Activated CD4-positive, alpha-beta T cell treated with anti-CD3 and anti-CD28 coated beads, Interleukin-2, amount 10 ng/mL, durations not matched to agents 7 days and 5 days (primary cell): ENCODE measurements at places on chromosomes 16 and 17. TPM values are rescaled to one million over a fixed set of nuclear protein-coding genes. Genes with fewer than 3 reads are reported as not detected.

- H3K27me3 ChIP-seq, result no peaks in the 10 kb centered on the region
- no peak overlapping the region for H3K4me3 ChIP-seq
- no peak overlapping the region for H3K27ac ChIP-seq
- DNase-seq, result no peak
Measured at GRCh38 chr17:42406615-42407288, 16.3 kb downstream of the CAVIN1 start.

- peaks cover 67% of the 10 kb centered on the region for H3K36me3 ChIP-seq
- H3K27ac ChIP-seq, result no peak overlapping the region
- peaks cover 59% of the 10 kb centered on the region for H3K4me1 ChIP-seq
- DNase-seq, result no peak
- no peak overlapping the region for H3K4me3 ChIP-seq
- H3K27me3 ChIP-seq, result no peaks in the 10 kb centered on the region
Measured at GRCh38 chr16:31193874-31194273, 8.7 kb downstream of the PYCARD start.

DNA sequence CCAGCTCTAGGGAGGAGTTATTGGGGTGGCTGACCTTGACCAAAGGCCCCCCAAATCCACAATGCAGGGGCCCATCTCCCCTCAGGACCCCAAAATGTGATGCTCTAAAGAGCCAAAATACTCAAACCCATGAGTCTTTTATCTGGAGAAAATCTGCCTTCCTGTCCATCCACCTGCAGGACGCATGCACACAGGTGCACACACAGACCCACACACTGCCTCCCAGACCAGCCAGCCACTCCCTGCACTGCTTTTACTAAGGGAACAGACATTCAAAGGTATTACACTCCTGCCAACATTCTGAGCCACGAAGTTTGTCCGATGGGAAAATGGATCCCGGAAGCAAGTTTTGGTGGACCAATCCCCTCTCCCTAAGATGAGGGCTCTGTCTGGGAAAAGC is 76.1 kb upstream of the CDH5 start:
- no peaks in the 10 kb centered on the region for H3K4me1 ChIP-seq
- H3K27ac ChIP-seq, result no peak overlapping the region
- H3K36me3 ChIP-seq, result no peaks in the 10 kb centered on the region
- DNase-seq, result no peak
- no peaks in the 10 kb centered on the region for H3K27me3 ChIP-seq

Gene CEP112
- 4.2 TPM for total RNA-seq

Gene CCL16
- total RNA-seq, result not detected
